Posterior vena cava (tissue), 2 donors: ENCODE measurements at places on chromosomes 7 and 10. TPM values are rescaled to one million over a fixed set of nuclear protein-coding genes. Genes with fewer than 3 reads are reported as not detected.

The LLCFC1 gene
- not detected for total RNA-seq

The FAM221A gene
- 3.7 TPM for total RNA-seq

The ITPRID1 gene
- not detected for total RNA-seq

The SLC16A9 gene
- total RNA-seq = 6.1 TPM

The DNAJC12 gene
- 4.0 TPM for total RNA-seq

The LMOD2 gene
- total RNA-seq = not detected

The SPDYE3 gene
- total RNA-seq = not detected

The TWIST1 gene
- total RNA-seq = 5.0 TPM
